Stimulated activated CD4-positive, alpha-beta T cell treated with anti-CD3 and anti-CD28 coated beads, Interleukin-12 subunit alpha, Interleukin-12 subunit beta, amount 100 ng/mL, for 48 hours (primary cell): ENCODE measurements at places on chromosomes 4 and X.
A peak's percentile ranks its signal among the peaks of the same experiment; 100 is the strongest.

- no peak for DNase-seq
These were observed 37.2 kb downstream of the INTS12 start for GRCh38 chr4:105671301-105671700.

DNA sequence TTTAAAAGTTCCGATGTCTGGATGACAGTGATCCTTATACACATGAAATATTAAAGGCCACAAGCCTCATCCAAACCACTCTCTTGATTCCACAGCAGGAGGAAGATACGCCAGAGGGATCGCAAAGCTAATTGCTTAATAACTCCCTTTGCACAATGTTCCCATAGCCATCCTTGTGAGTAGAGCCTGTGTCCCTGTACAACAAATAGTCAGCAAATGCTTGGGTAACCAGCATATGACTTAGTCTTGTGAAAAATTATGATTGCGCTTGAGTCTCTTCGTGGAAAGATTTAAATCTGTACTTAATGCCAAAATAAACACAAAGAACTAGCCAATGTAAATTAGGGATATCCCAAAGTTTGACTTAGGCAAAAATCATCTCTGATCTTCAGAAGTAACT is 31.5 kb downstream of the SLC9A7 start:
- no peak for DNase-seq

- DNase-seq: peak; percentile 24
These were observed 36.9 kb downstream of the NLGN3 start for GRCh38 chrX:71181558-71181909.

DNA sequence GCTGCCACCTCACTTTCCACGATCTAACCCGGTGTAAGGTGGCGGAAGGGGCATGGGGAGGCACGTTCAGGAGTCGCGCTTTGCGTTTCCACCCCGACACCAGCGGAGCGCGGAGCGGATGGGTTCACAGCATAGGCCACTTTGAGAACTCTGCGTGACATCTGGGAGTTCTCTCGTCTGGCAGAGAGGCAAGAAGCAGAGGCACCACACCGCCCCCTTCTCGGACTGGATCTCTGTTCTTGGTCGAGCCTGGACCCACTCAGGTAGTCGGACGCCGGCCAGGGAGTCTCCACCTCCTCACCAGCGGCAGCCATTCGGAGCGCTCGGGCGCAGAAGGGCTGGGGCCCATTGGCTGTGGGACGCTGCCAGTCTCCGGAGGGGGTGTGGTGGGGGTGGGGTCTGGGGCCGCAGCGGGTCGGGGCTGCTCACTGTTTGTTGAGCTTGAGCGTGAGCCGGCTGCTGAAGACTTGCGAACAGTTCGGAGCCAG is at the start of gene DACH2:
Gene DACH2, plus strand, starts transcription at position 428 of the 488 bp plus-strand sequence.
- peak; percentile 16 for DNase-seq

- DNase-seq: no peak
These were observed 68.0 kb downstream of the LUZP4 start for GRCh38 chrX:115357326-115358120.

DNA sequence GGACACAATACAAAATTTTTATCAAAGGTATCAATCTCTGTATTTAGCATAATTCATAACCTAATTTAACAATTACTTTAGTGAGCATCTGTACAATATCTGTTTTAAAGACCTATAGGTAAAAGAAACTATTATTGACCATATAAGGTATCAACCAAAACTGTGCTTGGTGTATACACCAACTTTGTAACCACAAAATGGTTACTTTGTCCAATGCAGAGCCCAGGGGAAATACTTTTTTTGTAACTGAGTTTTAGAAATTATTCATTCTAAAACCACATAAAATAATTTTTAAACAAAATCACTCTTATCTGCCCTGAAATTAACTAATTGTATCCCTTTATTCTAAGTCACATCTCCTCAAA is 5.0 kb downstream of the CXXC4 start:
- DNase-seq: no peak

DNA sequence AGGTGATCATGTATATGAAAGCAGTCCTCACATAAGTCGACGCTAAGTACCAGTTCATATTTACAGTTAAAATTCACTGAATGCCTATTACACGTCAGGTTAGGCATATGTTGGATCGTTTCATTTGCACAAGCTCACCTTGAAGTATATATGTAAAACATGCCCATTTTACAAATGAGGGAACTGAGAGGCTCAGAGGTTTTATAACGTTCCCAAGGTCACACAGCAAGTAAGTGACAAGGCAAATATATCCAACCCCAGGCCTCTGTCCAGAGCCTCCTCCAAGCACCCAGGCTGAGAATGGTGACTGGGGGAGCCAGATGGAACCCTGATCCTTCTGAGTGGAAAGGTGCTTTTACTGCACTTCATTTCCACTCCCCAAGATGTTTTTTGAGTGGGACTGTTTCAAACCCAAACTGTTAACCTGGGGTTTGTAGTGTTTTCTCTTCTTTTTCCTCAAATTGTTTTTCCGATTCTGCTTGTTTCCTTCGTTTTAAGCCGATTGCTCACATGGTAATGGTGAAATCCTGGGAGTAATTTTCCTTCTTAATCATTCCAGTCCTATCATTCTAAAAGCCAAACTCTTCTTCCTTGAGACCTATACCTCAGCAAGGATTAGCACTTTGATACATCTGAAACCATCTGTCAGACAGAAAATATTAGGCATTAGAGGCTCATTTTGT is 791 bp downstream of the SMIM20 start:
- DNase-seq: no peak

DNA sequence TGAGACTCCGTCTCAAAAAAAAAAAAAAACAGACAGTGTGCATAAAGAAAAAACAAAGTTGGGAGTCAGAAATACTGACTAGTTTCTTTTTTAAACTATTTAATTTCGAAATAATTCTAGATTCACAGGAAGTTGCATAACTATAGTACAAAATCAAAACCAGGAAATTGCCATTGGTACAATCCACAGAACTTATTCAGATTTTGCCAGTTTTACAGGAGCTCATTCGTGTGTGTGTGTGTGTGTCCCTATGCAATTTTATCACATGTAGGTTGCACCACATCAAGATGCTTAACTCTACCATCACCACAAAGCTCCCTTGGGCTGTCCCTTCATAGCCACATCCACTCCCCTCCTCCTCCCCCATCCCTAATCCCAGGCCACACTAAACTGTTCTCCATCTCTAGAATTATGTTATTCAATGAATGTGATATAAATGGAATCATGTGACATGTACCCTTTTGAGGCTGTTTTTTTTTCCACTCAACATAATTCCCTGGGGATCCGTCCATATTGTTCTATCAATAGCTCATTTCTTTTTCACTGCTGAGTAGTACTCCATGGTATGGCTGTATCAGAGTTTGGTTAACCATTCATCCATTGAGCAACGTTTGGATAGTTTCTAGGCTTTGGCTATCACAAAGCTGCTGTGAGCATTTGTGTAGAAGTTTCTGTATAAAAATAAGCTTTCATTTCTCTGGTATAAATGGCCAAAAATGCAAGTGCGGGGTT is 16.3 kb upstream of the DDX3X start:
- DNase-seq: no peak

GRCh38 chr4:13907255-13907751 is 279.8 kb upstream of the BOD1L1 start:
- DNase-seq: no peak

GRCh38 chrX:44480591-44480990 is 62.1 kb downstream of the FUNDC1 start:
- no peak for DNase-seq

DNA sequence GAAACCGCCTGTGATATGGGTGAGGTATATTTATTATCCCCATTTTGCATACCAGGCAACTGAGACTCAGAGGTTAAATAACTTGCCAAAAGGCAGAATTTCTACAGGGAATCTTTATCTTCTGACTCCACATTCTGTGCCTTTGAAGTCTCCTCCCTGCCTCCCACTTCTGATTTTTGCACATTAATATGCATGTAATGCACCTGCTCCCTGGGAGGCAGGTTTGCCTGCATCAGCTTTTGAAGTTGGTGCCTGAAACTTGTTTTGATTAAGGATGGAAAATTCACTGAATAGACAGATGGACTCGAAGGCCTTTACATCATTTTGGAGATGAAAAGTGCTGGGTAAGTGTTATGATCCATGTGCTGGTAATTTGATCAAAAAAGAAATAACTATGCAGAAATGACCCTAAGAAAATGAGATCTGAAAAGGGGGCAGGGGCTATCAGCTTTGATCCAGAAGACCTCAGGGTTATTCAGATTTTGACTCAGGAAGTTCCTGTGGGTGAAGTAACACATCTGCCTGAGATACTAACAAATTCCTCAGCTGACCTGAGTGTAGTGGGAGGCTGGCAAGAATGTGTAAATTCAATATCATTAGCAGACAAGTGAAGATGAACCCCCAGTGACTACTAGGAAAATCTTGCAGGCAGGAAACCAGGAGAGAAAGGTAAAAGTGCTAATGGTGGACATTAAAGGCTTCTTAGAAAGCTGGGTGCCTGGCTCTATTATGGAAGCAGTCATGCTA is 167.5 kb upstream of the BOD1L1 start:
- DNase-seq: no peak

DNA sequence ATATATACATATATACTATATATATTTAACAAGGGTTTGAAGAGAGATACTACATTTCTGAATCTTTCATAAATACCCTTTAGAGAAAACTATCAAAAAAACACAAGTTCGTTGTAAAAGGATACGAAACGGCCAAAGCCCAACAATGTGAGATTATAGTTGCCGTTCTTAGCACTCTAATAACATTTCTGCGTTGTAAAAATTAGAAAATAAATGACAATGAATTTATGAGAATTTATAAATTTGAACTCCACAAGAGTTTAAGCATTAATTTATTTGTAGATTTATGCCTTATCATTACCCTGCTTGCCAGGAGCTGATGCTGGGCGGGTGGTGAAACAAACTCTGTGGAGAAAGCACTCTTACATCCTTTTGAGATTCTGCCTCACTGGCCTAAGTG is 1.1 kb downstream of the WDR17 start:
- DNase-seq: no peak

DNA sequence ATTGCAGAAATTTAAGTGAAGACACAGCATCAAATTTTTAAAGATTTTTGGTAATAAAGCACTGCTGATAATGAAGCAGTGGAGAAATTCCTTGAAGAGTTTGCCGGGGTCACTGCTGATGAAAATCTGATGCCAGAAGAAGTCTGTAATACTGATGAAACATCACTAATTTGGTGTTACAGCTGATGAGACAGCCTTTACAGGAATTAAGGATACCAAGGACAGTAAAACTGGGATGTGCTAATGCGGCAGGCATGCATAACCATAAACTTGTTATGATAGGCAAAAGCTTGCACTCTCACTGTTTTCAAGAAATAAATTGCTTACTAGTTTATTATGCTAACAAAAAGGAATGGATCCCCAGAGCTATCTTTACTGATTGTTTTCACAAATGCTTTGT is 52.9 kb upstream of the VEGFC start:
- DNase-seq: no peak

DNA sequence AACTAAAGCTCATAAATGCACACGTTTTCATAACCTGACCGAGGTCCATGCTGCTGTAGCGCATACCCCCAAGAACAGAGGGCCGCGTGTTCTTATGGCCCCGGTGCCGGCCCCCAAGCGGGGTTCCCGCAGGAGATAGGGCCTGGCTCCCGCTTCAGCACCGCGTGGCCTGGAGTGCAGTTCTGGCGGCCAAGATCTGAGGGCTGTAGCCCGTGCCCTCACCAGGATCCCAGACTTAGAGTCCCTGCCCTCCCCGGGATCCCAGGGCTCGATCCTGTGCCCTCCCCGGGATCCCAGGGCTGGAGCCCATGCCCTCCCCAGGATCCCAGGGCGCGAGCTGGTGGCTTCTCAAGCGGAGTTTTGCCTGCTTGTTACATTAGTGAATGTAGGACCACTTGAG is 1.0 kb upstream of the GRPEL1 start:
- DNase-seq: no peak

GRCh38 chr4:23368081-23368697 is 521.7 kb downstream of the PPARGC1A start:
- DNase-seq: no peak

DNA sequence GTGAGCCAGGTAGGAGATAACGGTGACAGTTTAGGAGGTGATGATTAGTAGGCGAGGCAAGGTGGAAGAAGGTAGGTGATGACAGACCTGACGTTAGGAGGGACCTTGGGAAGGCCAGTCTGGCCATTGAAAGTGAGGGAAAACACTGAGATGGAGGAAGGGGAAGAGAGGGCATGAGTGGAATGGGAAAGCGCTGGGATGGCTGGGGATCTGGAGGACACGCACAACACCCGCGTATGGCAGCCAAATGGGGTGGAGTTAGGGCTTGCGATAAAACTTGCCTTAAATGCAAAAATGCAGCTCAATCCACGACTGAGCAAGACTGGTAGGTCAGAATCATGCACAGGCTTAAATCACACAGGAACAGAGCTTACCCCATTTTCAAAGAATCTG is 605 bp upstream of the CDKL2 start:
- no peak for DNase-seq

GRCh38 chrX:8846266-8846665 is 45.1 kb upstream of the FAM9A start:
- DNase-seq: no peak

- DNase-seq: peak; percentile 46
These were observed 33.4 kb upstream of the RASGEF1B start for GRCh38 chr4:81505004-81505598.

GRCh38 chrX:155435744-155436112 is 22.7 kb downstream of the F8A3 start:
- no peak for DNase-seq

DNA sequence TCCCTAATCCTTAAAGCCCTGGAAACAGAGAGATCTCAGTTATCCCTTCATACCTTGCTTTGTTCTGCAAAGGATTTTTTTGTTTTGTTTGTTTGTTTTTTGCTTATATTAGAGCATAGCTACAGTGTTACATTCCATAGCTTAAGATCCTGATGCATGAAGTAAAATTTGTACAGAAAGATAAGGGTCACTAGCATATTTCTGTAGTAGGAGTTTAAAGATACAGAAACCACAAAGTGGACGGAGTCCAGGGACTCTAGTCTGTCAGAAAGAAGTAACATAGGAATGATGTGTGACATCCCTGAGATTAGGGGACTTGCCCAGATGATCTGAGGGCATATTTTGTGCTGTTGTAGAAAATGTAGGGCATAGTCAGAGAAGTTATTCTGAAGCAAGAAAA is 151.9 kb upstream of the PLAC1 start:
- no peak for DNase-seq

GRCh38 chr4:93384887-93385286 is 443.7 kb upstream of the ATOH1 start:
- no peak for DNase-seq

DNA sequence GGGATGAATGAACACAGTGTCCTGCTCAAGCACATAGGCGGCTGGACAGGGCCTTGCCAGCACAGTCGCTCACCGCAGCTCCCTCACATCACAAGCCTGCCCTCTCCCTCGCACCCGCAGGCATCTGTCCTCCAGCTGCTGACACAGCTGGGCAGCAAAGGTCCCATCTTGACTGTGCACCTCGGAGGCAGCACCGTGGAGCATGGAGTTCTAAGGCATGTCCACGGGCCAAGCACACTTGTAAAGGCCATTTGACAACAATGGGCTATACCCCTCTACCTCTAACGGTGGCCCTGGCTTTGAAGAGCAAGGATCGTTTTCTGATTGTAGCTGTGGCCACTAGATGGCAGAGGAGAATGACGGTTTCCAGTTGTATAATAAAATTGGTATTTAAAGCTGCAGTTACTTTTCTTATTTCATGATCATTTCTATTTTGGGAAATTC is 53.8 kb downstream of the APLN start:
- peak; percentile 18 for DNase-seq
